ENCODE measurements at places on chromosomes 2 and 18.

DNA sequence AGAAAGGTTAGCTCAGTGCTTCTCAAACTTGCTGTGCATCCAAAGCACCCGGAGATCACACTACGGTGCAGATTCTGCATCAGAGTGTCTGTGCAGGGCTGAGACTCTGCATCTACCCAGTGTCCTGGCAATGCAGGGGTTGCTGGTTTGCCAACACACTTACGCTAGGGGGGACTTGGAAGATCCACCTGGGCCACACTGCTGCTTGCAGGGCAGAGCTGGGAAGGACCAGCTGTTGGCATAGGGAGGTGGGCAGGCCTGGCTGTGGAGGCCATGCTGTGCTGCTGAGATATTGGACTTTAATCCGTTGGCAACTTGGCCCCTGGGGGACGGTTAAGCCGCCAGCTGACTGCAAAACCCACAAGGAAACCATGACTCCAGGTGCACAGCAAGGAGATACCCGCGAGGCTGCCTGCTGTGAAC lies 397.6 kb upstream of the HS6ST1 start:
- DNase-seq, result no peak

DNA sequence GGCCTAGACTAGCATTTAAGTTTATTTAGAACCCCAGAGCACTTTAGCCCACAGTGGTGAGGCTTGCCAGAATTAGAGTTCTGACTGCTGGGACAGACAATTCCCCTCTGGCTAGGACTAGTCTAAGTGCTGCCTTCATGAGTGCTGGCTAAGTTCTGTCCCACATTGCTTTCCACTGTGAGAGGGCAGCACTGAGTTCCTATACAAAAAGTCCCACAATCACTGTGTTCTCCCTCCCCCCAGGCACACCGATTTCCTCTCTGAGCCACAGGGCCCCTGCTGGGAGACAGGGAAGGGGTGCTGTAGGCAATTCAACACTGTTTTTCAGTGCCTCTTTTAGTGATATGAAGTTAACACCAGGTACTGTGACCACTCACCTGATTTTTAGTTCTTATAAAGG lies 310.9 kb downstream of the DLGAP1 start:
- no peak for DNase-seq

DNA sequence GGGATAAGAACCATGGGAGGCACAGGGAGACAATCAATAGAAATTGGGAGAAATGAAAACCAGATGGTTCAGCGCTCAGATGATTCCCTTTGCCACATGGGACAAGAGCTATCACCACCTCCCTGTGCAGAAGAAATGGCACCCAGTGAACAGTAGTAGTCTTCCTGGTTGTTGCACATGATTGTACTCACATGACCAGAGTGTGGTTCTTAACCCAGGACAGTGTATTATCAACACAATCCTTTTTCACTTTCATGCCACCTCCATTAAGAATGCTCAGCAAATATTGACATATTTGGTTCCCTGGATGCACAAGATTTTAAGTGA lies 149.0 kb upstream of the SH3BP4 start:
- DNase-seq, result no peak

DNA sequence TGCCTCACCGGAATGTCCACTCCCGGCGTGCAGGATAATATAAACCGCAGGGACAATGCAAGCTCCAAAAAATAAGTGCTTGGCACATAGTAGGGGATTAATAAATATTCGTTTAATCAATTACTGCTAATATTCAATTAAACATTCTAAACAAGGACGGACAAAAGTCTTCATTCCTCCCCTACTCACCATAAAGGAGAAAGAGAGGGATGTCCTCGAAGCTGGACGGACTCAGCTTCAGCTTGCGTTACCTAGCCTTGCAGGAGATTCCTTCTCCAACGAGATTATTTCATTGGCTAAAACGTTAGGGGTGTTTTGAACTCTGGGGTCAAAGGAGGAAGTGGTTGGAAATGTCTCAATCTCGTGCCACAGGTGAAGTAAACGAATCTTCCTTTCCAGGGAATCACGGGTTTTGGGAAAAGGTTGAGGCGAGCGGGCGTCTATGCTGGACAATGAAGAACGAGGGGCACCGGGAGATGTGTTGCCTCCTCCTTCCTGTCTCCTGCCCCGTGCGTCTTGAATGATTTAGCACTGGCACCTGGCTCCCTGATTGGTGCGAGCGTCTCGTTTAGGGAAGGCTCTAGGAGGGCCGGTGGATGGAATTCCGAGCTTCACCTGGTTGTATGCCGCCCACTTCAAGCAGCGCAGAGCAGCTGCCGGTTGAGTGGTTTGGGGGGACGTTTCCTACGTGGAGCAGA lies 2.0 kb upstream of the GAD1 start:
- no peak for DNase-seq

GRCh38 chr2:14932285-14932684 lies 299.8 kb downstream of the LRATD1 start:
- no peak for DNase-seq

Measured in stimulated activated CD8-positive, alpha-beta memory T cell treated with anti-CD3 and anti-CD28 coated beads, Interleukin-4, amount 100 ng/mL, for 1 hour (primary cell).